ENCODE measurements at places on chromosomes 16 and 17. TPM values are rescaled to one million over a fixed set of nuclear protein-coding genes. Genes with fewer than 3 reads are reported as not detected.

- DNase-seq = no peak
These were observed 7.3 kb downstream of the ST6GALNAC2 start for GRCh38 chr17:76578376-76578775.

DNA sequence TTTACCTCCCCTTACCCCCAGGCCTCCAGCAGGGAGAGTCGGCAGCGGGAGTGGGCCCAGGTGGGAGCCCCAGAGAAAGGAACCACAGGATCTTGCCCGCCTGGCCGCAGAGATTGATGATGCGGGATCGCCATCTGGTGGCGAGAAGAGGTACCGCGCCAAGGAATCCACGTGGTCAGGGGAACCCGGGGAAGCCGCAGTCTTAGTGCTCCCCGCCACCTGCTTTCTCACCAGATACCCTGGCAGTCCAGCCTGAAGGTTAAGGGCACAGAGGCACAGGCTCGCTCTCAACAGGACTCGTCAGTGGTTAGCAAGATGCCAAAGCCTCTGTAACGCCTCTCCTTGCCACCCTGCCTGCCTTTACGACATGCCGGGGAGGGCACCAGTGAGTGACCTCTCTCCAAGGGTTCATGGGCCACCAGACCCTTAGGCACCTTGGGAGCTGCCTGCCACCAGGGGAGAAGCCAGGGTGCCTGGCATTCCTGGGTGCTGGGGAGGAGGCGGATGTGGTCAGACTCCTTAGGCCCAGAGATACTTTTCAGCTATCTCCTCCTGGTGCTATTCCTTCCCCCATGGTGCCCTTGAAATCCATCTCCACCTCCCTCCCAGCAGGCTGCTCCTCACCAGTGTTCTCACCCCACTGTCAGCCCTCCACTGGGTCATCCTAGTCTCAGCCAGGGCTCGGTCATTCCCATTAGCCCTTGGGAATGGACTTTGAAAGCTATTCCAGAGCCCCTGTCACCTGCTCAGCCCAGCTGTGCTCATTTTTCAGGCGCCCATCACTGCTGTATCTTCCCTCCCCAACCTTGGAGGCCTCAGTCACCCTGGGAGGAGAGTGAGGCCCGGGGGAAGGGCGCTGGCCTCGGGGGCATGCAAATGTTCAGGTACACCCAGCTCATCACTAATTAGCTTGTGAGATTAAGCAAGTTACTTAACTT, 5.5 kb upstream of the RHBDF2 start:
- no peak for DNase-seq

GRCh38 chr16:49499414-49499785, 125.8 kb downstream of the C16orf78 start:
- no peak for DNase-seq

The TMC7 gene
- total RNA-seq = 3.1 TPM

The EFCAB13 gene
- 11.8 TPM for total RNA-seq

- no peak for DNase-seq
These were observed 154.4 kb downstream of the ABCA8 start for GRCh38 chr17:68800751-68801150.

GRCh38 chr17:6554342-6554741, 2.0 kb downstream of the PITPNM3 start:
- no peak for DNase-seq

GRCh38 chr17:8289103-8289397, 580 bp downstream of the RANGRF start:
- DNase-seq = no peak

DNA sequence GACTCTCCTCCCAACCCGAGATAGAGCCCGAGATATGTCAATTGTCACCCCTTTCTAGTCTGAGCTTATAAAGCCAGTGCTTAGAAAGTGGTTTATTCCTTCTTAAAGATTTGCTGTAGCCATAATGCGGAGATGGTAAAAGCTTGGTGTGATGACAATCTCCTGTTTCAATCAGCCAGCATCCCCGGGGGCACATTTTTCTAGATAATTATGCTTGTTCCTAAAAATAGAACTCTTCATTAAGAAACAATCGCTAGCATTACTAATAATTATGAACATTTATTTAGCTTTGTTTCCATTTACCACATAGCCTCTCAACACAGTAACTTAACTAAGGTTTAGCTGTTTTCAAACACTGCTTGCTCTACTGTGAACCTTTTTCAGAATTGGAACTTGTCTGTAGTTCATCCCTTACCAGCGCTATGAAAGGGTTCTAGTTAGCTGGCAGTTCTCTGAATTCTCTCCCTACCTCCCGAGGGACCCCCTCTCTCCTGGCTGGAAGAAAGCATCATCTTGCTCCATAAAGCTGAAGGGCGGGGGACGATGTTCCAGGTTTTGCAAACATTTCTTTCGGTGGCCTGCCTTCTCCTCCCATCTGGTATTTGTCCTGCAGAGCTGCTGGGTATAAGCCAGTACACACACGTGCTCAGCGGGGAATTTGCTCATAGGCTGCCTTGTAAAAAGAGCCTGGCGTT, 922 bp upstream of the MRPL58 start:
- peak; percentile 25 for DNase-seq

DNA sequence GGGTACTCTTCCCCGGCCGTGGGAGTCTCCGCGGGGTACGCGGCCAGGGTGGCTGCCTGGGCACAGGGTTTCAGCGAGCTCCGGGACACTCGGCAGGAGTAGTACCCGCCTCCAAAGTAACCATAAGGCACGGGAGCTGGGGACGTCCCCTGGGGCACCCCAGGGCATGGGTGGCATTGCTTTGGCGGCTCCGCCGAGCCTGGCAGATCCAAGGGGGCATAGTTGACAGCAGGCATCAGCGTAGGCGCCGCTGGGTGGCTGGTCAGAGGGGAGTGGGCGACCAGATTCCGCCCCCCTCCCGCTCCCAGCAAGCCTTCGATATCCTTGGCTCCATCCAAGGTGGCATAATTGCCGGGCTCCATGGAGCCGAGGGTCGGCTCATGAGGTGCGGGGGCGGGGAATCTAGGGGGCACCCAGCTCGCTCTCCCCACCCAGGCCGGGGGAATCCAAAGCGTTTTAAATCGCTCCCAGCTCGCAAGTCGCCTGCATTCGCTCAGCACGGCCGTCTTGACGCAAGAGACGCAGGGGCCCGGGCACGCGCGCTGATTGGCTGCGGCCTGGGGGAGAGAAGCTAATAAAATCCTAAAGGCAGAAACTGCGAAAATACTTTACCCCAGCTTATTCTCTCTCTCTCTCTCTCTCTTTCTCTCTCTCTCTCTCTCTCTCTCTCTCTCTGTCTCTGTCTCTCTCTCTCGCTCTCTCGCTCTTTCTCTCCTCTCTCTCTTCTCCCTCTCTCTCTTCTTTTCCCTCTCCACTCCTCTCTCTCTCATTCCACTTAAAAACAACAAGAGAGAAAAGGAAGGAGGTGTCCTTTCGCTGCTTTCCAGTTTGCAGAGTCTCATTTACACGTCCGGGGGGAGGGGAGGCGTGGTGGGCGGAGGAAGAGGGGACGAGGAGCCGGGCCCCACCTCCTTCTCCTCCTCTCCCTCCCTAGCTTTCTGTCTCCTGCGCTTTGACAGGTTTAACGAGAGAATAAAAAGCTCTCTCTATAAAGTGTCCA, at the start of gene HOXB13:
TSS of gene HOXB13 (minus strand) at position 519 of the 1,000 bp plus-strand sequence. CDS start at position 362, 157 bp downstream.
- DNase-seq = no peak
